ENCODE measurements at places on chromosomes 1 and 21.

DNA sequence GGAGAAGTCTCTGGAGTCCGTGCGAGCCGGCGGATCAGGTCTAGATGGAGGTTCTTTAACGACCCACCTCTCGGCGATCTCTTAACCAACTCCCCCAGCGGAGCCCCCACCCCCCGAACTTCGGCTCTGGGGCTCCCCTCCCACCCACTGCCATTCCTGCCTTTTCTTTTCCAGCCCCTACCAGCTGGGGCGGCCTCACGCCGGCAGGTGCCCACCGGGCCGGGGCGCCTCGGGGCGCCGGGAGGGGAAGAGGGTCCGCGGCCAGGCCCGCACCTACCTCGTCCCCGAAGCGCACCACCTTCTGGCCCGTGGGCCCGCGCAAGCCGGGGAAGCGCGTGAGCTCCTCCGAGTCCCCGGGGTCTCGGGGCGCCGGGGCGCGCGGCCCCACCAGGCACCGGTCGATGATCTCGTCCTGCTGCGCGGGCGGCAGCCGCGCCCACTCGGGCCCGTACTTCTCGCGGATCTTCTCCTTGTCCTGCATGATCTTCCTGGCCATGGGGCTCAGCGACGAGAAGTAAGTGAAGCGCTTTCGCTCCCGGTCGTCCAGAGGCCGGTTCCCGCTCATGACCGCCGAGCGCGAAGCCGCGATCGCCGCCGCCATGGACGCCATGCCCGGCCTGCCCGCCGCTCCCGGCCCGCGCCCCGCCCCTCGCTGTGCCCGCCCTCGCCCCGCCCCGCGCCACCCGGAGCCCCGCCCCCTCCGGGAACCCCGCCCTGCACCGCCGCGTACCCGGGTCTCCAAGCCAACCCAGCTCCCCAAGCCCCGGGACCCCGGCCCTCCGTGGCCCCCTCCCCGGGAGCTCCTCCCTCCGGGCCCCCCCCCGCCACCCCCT lies at the start of gene C1orf198:
Gene C1orf198, minus strand, starts transcription at position 619 of the 833 bp plus-strand sequence. Its CDS starts 9 bp downstream, at position 610.
- peak; percentile 58 for DNase-seq

DNA sequence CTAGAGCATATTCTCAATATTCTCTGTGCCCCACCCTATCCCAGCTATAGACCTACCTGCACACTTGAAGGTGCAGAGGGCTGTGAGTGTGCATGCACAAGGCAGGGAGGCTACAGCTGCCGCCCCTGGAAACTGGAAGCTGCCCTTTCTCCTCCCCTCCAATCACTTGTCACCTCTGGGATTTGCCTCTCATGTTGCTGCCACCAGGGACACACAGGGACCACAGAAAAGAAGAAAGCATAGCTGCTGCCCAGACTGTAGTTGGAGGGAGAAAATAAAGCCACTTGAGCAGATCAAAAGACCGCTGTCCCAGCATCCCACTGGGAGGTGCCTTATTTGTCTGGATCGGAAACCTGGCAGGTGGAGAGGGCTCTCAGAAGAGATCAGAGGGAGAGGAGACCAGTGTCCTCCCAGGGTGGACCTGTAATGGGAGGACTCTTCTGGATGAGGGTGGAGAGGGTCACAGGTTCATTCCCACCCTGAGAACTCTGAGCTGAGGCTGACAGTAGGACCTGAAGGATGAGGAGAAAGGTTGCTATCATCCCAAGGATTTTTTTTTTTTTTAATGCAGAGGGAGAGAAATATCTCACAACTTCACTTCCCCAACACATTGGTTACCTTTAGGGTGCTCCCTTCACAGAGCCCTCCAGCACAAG lies 7.6 kb upstream of the INPP5B start:
- DNase-seq, result no peak

DNA sequence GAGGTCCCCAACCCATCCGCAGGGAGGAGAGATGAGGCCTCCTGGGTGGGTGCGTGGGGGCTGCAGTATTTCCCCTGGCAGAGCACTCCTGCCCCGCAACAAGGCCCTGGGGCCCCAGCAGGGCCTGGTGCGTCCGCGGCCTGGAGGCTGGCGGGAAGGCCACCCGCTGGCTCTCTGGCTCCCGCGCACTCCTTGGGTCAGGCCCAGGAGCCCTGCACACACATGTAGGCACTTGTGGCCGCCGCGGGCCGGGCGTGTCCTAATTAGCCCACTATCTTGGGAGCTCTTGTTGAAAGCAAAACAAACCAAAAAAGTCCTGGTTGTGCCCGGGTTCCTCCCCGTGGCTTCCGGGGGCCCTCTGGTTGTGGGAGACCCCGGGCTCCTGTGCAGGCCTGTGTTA lies 49.7 kb upstream of the CCDC27 start:
- DNase-seq, result no peak

GRCh38 chr1:225242611-225243010 lies 185.2 kb downstream of the LBR start:
- no peak for DNase-seq

DNA sequence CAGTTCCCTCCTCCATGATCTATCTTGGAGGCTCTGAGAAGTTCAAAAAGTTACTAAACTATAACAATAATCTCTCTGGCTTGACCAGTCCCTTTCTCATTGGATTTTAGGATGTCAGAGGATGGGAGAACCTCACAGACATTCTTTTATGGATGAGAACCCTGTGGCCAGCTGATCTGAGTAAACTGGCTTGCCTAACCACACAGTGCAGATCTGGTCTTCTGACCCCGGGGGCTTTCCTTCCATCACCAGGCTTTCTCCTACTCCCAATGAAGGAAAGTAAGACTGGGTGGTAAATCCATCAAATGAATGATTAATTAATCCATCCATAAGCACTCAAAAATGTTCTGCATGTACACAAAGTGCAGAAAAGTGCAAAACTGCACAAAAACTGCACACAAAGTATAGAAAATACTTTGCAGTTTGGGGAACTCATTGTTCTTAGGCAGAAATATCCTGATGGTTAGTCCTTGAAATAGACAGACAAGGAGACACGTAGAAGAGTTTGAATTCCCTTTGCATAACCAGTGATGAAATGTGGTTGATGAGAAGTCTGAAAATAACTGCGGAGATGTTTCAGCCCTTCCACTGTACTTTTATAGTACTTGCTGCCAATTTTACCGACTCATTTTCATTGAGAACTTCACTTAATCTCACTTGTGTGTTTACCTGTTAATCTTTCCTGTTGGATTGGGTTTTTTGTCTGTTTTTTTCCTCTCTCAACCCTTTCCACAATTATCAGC lies 2.5 kb upstream of the F3 start:
- DNase-seq, result no peak

DNA sequence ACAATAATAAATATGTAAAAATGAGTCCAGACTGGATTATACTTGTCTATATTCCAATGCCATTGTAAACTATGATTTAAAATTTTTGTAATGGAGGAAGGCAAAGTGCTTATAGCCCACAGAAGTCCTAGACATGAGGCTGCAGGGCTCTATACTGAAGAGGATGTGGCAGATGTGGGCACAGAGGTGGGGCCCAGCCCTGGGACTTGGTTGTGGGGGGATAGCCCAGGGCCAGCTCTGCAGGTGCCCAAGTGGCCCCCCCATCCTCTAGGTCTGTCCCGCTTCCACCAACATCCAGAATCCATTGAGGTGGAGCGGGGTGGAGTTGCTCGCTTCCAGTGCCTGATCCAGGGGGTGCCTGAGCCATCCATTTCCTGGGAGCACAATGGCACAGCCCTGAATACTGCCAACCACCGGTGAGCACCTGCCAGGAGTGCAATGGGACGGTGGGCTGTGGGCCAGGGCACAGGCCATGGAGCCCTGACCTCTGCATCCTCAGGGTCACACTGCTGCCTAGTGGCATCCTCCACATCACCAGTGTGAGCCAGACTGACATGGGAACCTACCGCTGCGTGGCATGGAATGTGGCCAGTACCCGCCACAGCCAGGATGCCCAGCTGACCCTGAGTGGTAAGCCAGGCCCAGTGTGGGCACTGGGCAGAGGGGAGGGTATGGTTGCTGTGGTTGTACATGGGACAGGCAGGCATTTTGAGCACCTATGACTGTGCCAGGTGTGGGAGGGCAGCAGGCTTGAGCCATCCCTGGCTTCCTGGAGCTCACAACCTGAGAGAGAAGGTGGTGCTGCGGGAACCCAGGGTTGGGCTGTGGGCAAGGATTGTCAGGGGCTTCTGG lies 21.0 kb downstream of the SLC27A3 start:
- no peak for DNase-seq

DNA sequence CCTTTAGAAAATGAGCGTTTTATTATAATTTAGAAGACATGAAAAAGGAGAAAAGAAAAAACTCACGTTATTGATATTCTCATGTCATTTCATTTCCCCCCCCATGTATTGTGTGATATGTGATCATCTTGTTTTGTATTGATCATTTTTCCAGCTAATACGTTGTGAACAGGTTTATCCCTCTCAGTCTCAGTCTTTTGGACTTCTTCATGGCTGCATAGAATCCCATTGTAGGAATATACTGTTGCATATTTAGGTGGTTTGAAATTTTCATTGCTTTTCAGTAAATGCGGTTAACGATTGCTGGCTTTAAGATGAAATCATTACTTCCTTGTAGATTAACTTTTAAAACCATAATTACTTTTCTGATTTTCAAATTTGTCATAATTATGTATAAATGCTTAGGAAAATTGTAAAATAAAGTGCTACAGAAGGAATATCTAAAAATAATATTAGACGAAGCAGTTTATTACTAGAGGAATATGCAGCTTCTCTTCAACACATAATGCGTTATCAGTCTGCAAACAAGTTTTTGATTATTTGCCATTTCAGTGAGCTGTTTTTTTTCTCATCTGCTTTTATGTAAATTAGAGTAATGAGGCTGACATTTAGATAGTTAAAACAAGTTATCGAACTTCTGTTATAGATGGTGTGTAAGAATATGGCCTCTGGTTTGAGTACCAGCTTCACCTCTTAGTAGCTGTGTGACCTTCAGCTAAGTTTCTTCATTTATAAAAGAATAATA lies 1.8 kb downstream of the SON start:
- no peak for DNase-seq
